ENCODE measurements at places on chromosomes 6 and 20.

DNA sequence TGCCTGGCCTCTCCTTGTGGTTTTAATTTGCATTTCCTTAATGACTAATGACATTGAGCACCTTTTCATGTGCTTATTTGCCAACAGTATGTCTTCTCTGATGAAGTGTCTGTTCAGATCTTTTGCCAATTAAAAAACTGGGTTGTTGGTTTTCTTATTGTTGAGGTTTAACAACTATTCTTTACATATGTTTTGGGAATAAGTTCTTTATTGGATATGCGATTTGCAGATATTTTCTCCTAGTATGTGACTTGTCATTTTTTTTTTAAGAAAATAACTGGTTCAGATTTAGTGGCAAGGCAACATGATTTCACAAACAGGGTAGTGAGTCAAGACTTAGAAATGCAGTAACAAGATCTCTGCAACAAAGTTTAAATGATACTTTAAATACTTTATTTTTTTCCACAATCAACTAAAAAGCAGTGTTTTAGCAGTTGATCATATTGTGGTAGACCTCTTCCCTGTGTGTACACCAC, 67.8 kb downstream of the TIAM2 start:
- no peak for DNase-seq

DNA sequence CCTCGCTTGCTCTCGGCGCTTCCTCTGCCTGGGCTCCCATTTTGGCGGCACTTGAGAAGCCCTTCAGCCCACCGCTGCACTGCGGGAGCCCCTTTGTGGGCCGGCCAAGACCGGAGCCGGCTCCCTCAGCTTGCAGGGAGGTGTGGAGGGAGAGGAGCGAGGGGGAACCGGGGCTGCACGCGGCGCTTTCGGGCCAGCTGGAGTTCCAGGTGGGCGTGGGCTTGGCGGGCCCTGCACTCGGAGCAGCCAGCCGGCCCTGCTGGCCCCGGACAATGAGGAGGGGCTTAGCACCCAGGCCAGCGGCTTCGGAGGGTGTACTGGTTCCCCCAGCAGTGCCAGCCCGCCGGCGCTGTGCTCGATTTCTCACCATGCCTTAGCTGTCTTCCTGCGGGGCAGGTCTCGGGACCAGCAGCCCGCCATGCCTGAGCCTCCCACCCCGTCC, 10.2 kb upstream of the SRPK1 start:
- no peak for DNase-seq

GRCh38 chr6:12026120-12026519, 14.0 kb downstream of the HIVEP1 start:
- no peak for DNase-seq

DNA sequence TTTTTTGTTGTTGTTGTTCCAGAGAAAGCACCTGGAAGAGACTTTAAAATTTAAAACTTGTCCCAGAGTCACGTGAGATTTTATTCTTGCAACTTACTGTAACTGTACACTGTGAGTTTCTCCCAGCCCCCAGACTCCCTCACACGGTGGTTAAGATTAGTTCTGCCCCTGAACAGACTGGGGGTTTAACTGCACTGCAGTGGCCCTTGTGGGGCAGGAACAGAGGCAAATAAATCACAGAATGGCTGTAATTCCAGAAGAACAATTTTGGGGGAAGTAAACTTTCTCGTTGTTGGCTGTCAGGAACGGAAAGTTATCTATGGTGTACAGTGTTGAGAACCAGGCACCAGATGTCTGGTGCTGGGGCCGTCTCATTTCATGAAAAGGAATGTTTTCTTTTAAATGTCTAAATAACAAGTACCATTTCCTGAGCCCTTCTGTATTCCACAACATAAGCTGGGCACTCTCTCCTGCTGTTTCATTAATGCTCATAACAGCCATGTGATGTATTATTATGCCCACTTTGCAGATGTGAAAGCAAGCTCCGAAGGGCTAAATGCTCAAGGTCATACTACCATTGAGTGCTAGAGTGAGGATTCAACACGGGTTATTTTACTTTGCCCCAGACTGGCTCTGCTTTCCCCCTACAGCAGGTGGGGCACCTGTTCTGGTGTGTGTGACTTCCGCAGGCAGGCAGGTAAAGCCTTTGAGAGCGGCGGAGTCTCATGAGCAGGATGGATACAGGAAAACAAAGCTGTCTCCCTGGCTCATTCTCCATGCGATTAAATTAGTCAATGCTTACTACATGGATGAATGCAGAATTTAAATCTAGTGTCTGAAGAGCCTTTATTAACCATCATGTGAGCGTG, 30.5 kb downstream of the CNKSR3 start:
- no peak for DNase-seq

DNA sequence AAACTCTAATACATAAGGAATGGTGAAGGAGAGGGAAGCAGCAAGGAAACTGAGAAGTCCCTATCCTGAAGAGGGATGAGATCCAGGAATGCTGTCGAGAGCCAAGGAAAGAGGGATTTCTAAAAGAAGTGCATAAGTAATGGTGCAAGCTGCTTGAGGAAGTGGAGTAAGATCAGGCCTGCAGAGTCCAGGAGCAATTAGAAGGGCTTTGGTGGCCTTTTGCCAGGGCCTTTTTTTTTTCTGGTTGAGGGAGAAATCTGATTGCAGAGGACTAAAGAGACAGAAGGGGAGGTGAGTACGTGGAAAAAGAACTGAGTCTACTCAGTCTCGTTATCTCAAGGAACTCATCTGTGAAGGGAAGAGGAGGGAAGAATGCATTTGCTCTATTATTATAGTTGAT, 396.2 kb downstream of the UTRN start:
- DNase-seq: no peak

DNA sequence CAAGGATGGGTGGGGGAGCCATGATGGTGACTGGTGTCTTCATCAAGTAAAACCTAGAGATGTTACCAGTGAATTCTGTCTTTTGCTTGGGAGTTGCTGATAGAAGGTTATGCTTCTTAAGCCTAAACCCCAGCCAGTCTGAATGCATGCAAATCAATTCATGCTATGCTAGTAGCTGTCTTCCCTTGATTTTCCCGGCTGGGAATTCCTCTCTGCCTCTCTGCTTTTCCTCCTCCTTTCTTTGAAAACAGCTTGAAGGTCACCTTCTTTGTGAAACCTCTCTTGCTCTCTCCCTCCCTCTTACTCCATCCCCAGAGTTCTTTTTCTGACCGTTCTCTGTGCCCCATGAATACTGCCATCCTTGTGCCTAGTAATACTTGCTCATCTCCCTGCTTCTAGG, 58.9 kb downstream of the TMEM200A start:
- no peak for DNase-seq

DNA sequence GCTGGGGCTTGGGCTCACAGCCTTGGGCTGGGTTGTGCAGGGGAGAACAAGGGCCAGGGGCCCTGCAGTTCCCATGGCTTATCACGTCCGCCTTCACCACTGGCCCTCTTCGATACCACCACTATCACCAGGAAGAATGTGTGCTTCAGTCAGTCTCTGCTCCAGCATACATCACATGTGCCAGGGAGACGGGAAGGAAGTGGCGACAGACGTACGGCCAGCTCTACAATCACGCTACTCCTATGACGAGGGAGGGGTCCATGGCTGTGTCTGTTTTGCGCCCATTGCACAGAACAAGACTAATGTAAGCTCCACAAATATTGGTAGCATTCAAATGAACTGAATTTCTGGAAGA, 72.1 kb downstream of the TRAM2 start:
- DNase-seq: no peak

DNA sequence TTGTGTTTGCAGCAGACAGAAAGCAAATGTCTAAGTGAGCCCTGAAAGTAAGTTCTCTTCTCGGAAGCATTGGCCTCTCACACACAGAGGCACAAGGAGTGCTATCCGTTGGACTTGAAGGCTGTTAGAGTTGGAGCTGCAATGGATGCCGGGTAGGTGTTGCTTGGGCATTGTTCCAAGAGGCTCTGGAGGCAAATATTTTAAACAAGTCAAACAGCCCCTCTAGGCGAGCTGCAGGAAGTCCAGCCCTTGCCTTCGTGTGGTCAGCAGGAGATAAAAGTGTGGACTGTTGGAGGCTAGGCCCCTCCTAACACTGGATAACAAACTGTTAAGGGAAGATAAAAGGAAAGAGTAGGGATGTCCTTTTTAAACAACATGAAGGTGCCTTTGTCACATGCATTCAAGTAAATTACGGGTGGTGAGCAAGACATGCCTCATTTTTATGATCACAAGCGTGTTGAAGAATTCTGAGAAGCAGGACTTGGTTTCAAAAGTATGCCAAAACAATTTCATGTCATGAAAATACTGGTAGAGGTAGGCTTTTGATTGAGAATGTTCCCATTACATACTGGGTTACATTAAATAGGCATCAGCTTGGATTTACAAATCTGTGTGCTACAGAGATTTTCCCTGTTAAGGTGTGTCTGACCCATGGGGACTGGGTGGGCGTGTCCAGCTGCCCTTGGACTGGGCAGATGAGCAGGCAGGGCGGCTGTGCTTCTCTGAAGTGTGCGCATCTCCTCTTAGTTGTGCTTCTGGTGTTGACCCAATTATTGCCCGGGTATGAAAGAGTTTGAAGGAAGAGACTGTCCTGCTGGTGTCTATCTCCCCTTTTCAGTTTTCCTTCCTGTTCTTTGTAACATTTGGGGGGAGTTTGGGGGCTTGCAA, 57.5 kb downstream of the RREB1 start:
- no peak for DNase-seq

DNA sequence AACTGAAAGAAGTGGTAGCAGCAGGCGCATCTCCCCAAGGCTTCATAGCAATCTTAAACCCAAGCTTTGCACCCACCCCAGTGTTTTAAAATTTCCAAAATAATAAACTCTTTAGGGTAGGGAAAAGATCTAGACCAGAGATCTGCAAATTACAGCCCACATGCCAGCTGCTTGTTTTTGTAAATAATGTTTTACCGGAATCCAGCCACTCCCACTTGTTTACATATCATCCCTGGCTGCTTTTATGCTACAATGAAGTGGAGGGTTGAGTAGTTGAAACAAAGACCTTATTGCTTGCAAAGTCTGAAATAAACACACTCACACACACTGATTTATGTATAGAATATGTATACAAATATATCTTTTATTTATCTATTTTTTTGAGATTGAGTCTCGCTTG, 30.0 kb downstream of the SLX4IP start:
- no peak for DNase-seq

- no peak for DNase-seq
These were observed 105.0 kb upstream of the QKI start for GRCh38 chr6:163309491-163310026.

DNA sequence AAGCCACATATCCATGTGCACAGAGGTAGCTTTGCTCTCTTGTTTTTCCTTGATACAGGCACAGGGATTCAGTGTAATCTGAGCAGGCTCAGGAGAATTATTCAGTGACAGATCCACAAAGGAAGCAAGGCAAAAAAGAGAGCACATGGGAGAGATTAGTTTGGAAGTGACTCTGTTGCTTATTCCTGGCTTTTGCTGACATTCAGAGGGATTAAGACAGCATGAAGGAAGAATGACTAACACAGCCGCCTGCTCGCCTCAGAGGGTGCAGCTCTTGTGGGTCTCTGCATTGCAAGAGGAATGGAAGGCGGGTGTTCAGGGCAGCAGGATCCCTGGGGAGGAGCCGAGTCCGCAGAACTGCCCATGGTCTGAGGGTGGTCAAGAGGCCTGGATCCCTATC, 203.4 kb upstream of the KCNQ5 start:
- no peak for DNase-seq

- no peak for DNase-seq
These were observed 507 bp upstream of the VGLL2 start for GRCh38 chr6:117264692-117265409.

DNA sequence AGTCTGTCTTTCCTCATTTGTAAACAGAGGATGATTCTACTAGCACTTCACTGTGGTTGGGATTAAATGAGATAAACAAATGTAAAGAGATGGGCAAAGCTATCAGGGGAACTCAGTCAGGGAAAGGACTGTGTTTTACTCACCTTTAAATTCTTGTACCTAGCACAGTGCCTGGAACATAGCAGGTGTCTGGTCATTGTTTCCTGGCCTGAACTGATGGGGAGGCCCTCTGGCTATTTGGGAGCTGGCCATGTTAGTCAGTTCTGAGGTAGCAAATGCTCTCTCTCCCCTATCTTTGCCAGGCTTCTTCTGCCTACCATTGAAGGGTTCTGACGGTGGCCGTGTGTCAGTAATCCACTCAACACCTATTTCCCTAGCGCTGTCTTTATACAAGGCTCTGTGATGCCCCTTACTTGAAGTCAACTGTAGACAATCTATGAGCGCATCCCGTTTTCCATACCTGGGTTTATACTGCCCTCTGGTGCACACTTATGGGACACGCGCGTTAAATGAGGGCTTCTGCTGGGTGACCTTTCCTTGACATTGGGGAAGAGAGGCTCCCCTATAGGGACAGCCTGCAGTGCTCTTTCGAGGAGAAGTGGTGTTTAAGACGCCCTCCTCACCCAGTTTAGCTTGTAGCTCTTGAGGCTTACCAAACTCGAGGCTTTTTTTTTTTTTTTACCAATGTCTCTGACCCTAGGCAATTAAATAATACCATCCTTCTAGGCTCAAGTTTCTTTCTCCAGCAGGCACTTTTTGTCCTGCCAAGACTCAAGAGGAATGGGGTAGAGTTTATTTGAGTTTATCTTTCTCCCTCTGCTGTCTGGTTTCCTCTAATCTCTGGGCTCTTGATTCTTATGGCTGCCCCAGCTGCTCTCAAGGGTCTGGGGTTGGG, 4.0 kb upstream of the SPATS1 start:
- peak; percentile 48 for DNase-seq

- no peak for DNase-seq
These were observed 131.9 kb downstream of the MAP3K7 start for GRCh38 chr6:90454836-90455427.

DNA sequence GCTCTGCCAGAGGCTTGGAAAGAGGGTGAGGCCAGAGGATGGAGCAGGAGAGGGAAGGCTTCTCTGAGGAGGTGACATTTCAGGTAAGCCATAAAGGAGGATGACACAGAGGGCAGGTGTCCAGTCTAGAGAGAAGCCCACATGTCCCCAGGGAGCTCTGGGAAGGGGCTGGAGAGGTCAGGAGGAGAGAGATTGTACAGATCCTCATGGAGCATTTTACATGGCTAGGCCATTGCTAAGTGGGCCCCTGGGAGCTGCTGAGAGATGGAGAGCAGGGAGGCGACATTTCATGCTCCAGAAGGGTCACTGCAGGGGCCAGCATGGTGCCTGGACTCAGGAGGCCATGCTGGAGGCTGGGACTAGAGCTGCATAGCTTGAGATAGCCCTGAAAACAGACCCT, 124.5 kb downstream of the TOX2 start:
- no peak for DNase-seq

- DNase-seq: no peak
These were observed 45.6 kb downstream of the THBS2 start for GRCh38 chr6:169208011-169208410.

- DNase-seq: no peak
These were observed 15.4 kb downstream of the PEDS1 start for GRCh38 chr20:50138120-50138478.

- no peak for DNase-seq
These were observed 172.4 kb downstream of the GJA10 start for GRCh38 chr6:90066697-90067096.

GRCh38 chr20:47343007-47343472, 13.5 kb downstream of the ZMYND8 start:
- DNase-seq: no peak
